AG04449 (cell line): ENCODE measurements at places on chromosomes 1 and 21.

- no peak for DNase-seq
These were observed 17.7 kb upstream of the ADGRB2 start for GRCh38 chr1:31781756-31782371.

GRCh38 chr1:185566995-185567394, 167.2 kb upstream of the HMCN1 start:
- no peak for DNase-seq

DNA sequence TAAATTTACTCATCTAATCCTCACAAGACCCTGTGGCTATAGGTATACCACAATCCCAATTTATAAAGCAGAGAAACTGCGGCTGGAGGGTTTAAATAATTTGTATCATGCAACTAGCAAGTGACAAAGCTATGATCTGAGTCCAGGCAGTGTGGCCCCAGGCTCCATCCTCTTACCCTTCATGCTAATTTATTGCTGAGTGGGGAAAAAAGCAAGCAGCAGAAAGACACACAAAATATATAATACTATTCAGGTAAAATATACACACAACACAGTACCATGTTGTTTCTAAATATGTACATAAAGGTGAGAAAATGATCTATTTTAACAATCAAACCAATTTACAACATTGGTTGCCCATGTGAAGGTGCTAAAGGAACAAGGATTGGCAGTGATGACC, 17.3 kb upstream of the LORICRIN start:
- DNase-seq: no peak

DNA sequence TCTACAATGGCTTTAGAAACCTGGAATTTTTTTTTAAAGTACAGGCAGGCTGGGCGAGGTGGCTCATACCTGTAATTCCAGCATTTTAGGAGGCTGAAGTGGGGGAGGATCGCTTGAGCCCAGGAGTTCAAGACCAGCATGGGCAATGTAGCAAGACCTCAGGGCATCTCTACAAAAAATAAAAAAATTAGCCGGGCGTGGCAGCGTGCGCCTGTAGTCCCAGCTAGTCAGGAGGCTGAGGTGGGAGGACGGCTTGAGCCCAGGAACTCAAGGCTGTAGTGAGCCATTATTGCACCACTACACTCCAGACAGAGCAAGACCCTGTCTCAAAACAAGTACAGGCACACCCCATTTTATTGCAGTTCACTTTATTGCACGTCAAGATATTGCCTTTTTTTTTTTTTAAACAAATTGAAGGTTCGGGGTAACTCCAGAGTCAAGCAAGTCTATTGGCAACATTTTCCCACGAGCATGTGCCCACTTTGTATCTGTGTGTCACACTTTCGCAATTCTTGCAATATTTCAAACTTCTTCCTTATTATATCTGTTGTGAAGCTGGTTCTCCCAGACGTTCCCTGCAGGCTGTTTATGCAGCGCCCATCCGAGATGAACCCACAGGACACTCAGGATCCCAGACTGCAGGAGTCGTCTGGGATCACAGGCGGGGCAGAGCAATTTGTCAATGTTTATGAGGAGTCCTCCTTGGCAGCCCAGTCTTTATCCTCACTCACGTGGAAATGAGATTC, 4.7 kb downstream of the HES2 start:
- DNase-seq: no peak

DNA sequence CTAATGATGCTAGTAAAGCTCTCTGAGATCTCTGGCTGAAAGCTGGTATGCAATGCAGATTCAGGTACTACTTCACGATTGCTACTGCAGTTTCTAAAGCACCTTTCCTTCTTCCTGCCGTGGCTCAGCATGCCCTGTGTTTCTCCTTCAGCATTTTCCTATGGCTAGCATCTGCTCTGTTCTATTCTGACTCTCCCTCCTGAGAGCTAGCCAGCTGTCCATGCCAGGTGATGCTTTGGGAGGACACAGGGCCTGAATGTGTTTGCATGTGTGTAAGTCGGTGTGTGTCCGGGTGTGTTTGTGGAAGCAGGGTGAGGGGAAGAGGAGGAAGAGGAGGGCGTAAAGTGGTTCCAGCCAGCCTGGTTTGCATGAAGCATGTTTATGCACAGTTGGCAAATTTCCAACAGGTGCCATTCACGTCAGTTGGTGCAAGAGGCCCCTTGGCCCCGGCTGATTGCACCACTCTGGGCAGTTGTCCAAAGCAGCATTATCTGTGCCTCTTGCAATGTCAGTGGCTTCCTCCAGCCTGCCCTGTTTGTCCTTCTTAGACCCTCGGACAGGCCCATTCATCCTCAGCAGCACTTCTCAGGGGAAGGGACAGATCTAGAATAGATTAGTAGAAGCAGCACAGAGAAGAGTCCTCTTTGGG, 433.3 kb downstream of the DISC1 start:
- DNase-seq: no peak

GRCh38 chr1:220804202-220804586, 17.5 kb downstream of the MTARC1 start:
- DNase-seq: no peak

GRCh38 chr1:203364094-203364801, 13.3 kb upstream of the FMOD start:
- no peak for DNase-seq

DNA sequence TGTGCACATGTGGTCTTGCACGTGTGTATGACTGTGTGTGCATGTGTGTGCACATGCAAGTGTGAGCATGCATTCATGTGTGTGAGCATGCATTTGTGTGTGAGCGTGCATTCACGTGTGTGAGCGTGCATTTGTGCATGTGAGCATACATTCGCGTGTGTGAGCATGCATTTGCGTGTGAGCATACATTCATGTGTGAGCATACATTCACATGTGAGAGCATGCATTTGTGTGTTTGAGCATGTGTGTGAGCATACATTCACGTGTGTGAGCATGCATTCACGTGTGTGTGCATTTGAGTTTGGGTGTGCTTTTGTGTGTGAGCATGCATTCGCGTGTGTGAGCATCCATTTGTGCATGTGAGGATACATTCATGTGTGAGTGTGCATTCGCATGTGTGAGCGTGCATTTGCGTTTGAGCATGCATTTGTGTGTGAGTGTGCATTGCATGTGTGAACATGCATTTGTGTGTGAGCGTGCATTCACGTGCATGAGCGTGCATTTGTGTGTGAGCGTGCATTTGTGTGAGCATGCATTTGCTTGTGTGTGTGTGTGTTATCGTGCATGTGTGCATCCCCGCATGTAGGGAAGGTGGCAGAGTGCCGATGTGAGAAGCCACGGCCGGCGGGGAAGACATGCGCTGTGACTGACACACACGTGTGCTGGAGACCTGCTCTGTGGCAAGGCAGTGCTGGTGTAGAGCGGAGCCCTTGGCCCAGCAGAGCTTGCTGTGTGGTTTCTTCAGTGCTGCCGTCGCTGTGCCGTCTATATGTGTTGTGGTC, 18.2 kb downstream of the ITGB2 start:
- DNase-seq: no peak

- no peak for DNase-seq
These were observed 2.5 kb upstream of the FCAMR start for GRCh38 chr1:206972728-206973127.

DNA sequence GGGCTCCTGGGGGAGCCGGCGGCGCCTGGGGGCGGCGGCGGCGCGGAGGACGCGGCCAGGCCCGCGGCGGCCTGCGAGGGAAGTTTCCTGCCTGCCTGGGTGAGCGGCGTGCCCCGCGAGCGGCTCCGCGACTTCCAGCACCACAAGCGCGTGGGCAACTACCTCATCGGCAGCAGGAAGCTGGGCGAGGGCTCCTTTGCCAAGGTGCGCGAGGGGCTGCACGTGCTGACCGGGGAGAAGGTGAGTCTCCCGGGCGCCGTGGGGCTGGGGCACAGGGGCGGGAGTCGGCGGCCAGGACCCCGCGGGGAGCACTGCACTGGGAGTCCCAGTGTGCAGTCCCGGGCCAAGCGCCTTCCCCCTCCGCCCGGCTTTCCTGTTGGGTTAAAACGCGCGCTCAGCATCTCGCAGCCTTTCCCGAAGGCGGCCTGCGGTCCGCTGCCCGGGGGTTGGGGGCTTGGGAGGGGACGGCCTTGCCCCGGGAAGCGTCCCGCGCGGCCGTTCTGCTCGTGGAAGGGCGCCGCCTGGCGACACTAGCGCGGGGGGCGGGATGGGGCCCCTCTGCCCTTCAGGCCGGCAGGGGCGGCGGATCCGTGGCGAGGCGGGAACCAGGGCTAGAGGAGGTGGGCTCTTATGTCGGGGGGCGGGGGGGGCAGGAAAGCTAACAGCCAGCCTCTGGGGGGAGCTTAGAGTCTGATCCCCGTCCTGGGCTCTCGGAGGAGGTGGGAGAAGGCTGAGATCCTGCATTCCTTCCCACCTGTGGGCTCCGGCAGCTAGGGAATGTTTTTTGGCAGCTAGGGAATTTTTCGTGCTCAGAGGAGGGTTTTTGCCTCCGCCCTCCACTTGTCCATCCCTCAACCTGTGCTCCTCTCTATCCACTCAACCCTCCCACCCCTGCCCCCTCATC, 1.1 kb downstream of the HUNK start:
- DNase-seq: no peak

DNA sequence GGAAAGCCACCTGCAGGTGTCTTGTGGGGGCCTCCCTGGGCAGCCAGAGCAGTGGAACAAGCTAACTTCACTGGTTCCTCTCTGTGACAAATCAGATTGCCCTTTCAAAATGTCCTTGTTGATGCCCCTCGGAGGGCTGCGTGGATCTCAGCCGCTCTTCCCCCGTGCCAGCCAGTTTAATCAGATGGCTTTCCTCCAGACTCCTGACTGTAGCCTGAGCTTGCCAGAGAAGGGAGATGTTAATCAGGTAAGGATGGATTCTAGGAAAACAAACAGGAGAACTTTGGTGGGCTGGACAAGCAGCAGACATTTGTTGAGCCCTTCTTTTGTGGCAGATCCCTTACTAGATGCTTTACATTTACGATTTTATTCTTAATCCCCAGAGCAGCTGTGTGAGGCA, 88.2 kb downstream of the DMRTA2 start:
- no peak for DNase-seq

DNA sequence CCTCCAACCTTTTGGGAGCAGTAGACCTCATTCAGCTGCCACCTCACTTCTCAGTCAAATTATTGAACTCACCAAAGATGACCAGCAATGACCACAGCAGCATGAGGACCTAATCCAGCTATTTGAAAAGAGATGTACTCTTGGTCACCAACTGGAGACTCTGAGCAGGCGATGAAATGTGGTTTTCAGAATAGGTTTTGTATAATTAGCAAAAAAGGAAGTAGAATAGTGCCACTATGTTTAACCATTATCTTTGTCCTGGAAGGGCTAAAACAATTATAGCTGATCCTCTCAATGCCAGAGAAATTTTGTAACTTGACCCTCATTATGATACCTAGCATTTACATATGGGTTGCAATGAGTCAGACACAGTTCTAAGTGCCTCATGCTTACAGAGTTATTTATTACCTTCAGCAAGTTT, at the start of gene FCRL2:
TSS of gene FCRL2 (minus strand) at position 162 of the 421 bp plus-strand sequence. CDS start at position 103, 59 bp downstream.
- DNase-seq: no peak

DNA sequence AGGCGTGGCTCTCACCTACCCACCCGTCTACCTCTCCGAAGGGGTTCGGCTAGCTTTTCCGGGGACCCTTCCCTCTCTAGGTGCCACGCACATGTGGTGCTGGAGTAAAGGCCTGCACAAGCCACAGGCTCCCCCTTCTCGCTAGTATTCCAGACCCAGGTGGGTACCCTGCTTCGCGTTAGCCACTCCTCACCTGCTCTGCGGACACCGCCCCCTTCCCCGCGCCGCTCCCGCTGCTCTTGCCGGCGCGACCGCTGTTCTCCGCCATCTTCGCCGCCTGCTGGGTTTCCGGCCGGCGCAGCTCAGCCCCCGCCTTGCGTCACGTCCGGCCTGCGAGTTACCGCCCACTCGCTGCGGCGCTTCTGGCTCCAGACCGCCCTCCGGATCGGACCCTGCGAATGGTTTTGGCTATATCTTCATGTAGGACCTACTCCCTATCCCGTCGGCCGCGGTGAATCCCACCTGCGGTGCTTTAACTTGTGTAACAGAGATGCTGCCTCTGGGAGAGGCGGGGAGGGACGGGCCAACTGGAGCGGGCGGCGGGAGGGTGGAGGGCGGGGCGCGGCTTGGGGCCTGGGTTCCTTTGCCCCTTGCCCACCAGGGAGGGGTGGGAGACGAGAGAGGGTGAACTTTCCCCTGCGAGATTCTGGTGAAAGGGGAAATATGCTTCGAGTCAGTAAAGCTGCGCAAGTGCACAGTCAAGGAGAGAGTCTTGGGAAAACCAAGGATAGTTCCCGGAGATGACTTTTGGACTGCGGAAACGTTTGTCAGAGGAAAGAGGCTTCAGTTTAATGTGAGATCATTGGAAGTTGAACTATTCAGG, at the start of the genes NIT1 and PFDN2:
TSS of gene NIT1 (plus strand) at position 347 of the 823 bp plus-strand sequence. CDS start at position 419, 72 bp downstream.
TSS of gene PFDN2 (minus strand) at position 279 of the 823 bp plus-strand sequence. CDS start at position 268, 11 bp downstream.
- DNase-seq: no peak

DNA sequence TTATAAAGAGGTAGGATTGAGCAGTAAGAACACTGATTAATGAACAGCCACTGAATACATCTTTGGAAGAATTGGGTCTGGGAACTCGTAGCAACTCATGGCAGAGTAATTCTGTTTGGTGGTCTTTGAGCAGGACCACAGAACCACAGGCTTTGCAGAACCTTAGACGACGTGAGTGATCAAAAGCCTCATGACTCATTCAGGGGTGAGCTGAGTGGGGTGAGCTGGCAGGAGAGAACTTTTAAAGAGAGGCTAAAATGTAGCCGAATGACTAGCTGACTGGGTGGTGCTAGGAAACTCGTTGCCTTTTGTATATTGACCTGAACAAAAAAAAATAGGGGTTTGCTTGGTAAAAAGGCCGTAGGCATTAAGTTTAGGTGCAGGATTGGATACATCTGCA, 313.8 kb downstream of the TGFB2 start:
- no peak for DNase-seq

DNA sequence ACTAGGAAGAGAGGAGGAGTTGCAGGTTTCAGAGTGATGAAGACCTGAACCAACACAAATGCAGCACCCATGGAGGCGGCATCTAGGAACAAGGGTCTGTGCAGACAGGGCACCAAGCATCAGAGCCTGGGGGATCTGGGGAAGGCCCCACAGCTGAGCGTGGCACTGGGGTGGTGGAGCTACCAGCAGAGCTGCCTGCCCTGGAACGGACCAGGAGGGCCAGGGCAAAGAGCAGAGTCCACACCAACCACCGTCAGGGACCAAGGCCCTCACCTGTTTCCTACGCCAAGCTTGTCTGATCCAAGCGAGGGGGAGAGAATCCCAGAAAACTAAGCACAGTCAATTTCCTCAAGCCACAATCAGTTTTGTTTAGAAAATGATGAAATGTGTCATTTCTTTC, 79.0 kb upstream of the SYT6 start:
- DNase-seq: no peak

- peak; percentile 87 for DNase-seq
These were observed 63.7 kb downstream of the NAV1 start for GRCh38 chr1:201602413-201603265.

DNA sequence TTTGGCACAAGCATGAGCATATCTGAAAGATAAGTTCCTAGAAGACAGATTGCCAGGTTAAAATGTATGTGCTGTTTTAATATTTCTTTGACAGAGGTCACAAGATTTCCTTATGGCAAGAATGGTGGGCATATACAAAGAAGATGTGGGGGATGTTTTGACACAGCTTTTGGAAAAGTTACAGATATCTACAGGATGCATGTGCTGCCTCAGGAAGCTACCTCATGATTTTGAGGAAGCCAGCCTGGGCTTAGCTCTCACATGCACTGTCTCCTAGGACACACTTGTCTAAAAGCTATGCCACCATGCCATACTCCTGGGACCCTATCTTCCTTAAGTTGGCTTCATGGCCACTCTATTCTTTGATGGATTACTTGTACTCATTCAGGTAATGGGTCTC, 99.9 kb downstream of the C1orf94 start:
- no peak for DNase-seq

GRCh38 chr21:31299291-31300147, 44.5 kb downstream of the TIAM1 start:
- no peak for DNase-seq
